ENCODE measurements at places on chromosomes 12 and 14. TPM values are rescaled to one million over a fixed set of nuclear protein-coding genes. Genes with fewer than 3 reads are reported as not detected.

- no peak for DNase-seq
These were observed 215.5 kb downstream of the DPF3 start for GRCh38 chr14:72678356-72678755.

- DNase-seq, result no peak
These were observed 24.0 kb downstream of the TTC9 start for GRCh38 chr14:70665448-70666360.

- no peak for DNase-seq
These were observed 5.3 kb downstream of the SSTR1 start for GRCh38 chr14:38213001-38213400.

DNA sequence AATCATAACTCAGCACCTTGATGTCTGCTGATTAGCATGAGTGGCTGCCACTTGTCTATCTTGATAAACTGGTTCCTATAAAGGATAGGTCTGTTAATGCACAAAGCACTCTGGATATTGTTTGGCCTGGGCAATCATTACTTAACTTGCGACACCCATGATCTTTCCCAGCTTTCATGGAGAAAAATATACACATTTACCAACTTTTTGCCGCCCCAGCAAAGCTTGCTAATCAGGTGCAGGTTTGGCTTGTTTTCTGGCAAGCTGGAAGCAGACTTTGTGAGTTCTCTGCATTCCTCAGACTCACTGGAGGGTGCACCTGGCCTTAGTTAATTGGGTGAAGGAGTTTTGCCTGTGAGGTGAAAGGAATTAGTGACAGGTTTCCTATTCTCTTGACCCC is 1126.4 kb upstream of the FLRT2 start:
- DNase-seq, result peak; percentile 37

GRCh38 chr14:71632440-71632946 is 299.7 kb upstream of the RGS6 start:
- DNase-seq, result no peak

DNA sequence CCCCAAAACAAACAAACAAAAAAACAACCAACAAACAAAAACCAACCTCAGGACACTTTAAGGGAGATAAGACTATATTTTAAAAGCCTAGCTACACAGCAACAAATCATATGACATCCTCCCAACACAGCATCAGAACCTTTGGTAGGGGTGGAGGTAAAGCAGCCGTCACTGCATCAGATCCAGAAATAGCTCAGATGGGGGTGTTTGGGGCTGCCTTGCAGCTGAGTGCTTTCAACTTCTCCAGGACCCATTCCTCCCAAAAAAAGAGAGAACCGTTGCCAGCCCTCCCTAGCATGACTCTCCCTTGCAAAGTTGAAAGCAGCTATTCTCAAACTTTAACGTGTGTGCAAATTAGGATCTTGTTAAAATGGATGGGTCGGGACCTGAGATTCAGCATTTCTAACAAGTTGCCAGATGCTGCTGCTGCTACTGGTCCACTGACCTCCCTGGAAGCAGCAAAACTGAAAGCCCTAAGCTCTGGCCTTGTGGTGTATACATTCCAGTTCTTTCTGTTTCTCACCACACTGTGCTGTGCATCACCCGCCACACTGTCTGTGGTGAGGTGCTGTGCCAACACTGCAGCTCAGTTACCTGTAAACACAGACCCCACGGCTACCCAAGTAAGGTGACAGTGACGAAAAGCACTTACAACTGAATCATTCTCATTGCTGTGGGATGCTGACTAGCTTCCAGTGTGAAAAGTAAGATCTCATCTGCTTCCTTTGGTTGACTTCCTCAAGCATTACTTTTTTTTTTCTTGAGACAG is 54.0 kb downstream of the SLC38A1 start:
- no peak for DNase-seq

GRCh38 chr12:15839041-15839440 is 43.1 kb upstream of the STRAP start:
- no peak for DNase-seq

GRCh38 chr14:45150386-45150890 is 14.7 kb downstream of the FANCM start:
- no peak for DNase-seq

DNA sequence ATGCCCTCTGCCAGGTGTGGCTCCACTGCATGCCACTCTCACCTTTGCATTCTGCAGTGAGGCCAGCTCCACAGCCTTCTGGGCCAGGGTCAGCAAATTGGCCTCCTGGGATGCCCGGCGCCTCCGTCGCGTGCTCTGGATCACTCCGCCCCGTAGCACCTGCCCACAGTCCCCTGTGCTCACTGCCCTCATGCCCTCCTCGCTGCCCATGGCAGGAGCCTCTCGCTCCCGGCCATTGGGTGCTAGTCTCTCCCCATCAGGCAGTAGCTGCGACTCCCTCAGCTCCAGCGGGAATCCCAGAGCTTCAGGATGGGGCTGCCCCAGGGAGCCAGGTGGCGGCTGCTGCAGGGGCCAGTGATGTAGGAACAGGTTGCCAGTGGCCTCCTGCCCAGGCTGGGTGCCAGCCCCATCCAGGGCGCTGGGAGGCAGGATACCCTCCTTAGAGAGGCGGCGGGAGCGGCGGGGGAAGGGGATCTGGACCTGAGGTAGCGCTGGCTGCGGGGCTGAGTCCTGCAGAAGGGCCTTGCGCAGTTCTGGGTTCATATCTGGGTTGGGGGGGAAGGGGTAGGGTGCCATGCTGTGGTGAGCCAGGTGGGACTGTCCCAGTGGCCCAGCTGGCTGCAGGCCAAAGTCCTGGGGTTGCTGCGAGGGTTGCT is 24.5 kb upstream of the PNMA1 start:
- peak; percentile 16 for DNase-seq

DNA sequence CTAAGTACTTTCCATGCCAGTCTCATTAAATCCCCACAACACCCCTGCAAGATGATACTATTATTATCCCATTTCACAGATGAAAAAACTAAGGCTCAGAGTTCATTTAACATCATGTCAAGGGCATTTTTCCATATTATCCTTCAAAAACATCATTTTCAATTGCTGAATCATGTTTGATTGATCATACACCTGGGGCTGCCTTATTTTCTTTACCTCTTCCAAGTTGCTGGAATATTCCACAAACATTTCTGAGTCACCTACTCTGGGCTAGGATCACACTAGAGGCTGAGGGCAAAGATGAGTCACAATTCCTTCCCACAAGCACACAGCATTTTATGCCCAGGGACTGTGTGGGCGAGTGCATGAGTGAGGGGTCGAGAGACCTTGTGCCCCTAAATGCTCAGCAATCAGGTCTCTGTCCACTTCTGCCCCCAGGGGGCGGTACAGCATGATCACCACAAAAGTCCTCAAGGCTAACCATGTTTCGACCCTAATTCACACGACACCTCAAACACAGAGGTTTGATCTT is 14.1 kb upstream of the TMEM119 start:
- peak; percentile 84 for DNase-seq

DNA sequence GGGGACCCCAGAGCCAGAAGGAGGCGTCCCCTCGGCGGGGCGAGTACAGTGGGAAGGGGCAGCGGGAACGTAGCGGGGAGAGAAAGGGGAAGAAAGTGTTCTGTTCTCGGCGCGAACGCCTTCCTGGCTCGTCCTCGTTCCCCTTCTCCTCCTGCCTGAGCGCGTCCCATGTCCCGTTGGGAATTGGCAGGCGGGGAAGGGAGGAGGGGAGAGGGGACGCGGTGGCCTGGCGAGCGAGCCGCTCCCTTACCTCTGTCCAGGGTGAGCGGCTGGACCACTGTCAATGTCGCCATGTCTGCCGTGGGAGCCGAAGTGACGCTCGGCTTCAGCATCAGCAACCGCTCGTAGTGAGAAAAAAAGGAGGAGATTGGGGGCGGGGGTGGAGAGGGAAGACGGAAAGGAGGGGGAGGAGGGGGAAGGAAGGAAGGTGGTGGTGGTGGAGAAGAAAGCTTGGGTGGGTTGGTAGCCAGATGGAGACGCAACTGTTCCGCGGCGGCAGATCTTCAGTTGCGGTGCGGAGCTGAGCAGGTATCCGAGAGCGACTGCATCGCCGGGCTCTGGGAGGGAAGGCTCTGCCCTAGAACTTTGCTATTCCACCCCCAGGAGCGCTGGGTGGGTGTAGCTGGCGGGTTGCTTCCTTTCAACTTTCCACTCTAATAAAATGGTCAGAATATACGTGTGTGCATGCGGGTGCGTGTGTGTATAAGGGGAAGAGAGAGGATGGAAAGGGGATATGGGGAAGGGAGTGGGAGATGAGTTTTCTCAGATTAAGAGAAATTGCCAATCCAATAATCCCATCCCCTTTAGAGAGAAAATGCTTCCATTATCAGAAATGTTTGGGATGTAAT is at the start of gene LIN7A:
Gene LIN7A (minus strand): TSS at position 544 of the 848 bp plus-strand sequence. CDS start 212 bp downstream, at position 332.
- DNase-seq, result peak; percentile 69

DNA sequence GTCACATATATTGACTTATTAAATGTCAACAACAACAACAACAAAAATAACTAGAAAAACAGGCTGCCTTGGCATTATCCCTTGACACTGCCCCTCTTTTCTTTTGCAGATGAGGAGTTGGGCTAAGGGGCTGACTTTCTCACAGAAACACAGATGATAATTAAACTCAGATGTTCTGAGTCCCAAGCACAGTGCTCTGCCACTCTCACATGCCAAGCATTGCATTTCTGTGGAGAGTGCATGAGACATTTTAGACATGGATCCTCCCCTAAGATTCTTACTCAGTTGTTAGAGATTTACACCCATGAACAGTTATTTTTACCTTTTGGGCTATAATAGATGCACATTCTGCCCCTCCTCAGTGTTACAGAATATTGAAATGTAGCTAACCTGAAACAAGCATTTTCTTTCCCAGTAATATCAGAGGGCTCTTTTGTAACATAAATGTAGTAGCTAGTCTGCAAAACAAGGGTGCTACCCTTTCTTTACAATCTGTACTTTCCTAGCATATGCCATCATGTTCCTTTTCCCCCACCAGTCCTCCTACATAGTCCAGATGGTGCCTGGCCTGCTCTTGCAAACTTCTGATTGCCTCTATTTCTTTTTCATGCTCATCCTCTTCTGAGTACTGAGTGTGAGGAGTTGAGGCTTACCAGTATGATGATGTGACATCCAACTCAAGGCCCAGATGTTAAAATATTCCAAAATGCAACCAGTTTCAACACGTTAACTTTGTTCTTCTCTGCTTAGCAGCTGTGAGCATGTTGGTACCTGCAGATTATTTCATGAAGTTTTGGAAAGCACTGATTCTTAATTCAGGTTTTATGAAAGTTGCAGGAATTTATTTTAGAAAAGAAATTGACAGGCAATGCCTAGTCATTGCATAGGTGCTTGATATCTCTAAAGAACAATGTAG is 125.0 kb upstream of the ATP2B1 start:
- no peak for DNase-seq

GRCh38 chr12:57517187-57517586 is 3.1 kb downstream of the DDIT3 start:
- no peak for DNase-seq

LAG3 gene
- total RNA-seq, result 1.7 TPM

DTX1 gene
- total RNA-seq, result 3.0 TPM

SLCO1B1 gene
- total RNA-seq, result 0.09 TPM

POC1B gene
- 11.6 TPM for total RNA-seq

RGS6 gene
- total RNA-seq, result 2.8 TPM

SPSB2 gene
- total RNA-seq, result 13.7 TPM

YAF2 gene
- 1.9 TPM for total RNA-seq

C12orf60 gene
- total RNA-seq, result 1.6 TPM

HCAR1 gene
- 0.07 TPM for total RNA-seq
